ENCODE measurements at places on chromosomes 5 and 9.

DNA sequence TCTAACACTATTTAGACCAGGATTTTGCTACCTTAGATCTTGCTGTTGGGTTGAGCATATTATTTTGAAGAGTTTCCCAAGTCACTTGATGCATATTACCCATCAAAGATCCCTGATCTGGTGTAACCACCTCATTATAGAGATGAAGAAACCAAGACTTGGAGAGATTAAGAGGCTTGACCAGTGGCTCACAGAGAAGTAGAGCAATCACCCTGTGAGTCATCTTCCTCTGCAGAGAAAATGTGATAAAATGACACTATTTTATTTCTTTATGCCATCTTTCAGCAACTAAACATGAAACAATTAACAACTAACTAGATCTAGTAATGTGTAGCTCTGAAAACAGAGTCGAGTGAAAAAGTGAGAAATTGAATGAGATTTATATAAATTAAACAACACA lies 76.1 kb downstream of the KIF4B start:
- no peak for DNase-seq

DNA sequence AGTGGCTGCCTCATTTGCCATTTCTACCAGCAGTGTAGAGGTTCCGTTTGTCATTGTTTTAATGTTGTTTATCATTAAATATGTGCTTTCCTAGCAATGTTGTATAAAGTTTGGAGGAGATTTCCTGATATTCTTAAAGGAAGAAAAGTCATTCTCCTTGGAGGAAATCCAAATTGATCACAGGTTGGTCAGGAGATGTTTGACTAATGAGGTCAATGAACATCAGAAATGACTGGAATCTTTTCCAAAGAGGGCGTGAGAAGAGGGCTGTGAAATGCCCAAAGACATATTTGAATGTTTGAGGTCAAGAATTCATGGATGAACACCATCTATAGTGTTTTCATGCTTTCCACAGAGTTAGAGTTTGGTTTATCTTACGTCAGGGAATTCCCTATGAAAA lies 471.3 kb downstream of the MAT2B start:
- no peak for DNase-seq

GRCh38 chr9:78030553-78031443 lies 813 bp downstream of the GNAQ start:
- DNase-seq, result peak; percentile 43

DNA sequence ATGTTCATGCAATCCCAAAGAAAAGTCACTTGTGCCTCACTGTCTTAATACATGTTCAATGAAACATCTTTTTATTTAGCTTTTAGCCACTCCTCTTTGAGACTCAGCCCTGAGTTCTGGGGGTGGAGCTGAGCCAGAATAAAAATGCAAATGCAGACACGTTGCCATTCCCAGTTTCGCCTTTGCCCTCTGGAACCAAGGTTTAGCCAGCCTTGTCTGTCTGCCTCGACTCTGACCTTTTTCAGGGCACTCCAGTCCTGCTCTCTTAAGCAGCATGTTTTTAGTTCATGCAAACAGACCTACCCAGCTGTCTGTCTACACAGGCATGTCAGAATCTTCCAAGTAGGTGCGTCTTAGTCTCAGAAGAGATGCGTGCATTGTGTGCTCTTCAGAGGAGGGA lies 82.2 kb upstream of the RANBP3L start:
- no peak for DNase-seq

- no peak for DNase-seq
Observed at GRCh38 chr5:95782181-95782580, 40.3 kb downstream of the GLRX start.

DNA sequence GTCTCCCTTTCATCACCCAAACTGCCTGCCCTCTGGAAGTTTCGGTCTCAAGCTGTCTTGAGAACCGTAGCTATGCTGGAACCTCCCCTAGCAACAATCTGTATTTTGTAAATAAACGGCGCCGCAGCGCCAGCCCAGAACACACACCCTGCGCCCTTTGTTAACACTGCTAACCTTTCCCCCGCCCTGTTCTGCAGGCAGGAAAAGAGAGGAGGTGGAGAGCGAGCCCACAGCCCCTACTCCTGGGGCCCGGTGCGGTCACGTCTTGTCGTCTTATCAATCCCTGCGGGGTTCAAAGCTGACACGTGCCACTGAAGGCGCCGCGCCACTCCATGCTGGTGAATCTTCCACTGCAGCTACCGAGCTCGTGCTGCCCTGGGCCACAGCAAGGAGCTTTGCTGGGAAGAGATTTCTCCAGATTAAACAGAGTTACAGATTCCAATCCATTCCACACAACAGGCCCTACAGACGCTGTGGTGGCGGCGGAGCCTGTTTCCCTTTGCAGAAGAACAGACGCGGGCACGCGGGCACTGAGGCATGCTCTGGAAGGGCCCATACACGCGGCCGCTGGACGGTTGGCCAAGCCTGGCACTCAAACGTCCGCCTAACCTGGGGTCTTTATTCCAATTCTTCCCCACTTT lies 25.3 kb downstream of the ZDHHC11B start:
- DNase-seq, result no peak

DNA sequence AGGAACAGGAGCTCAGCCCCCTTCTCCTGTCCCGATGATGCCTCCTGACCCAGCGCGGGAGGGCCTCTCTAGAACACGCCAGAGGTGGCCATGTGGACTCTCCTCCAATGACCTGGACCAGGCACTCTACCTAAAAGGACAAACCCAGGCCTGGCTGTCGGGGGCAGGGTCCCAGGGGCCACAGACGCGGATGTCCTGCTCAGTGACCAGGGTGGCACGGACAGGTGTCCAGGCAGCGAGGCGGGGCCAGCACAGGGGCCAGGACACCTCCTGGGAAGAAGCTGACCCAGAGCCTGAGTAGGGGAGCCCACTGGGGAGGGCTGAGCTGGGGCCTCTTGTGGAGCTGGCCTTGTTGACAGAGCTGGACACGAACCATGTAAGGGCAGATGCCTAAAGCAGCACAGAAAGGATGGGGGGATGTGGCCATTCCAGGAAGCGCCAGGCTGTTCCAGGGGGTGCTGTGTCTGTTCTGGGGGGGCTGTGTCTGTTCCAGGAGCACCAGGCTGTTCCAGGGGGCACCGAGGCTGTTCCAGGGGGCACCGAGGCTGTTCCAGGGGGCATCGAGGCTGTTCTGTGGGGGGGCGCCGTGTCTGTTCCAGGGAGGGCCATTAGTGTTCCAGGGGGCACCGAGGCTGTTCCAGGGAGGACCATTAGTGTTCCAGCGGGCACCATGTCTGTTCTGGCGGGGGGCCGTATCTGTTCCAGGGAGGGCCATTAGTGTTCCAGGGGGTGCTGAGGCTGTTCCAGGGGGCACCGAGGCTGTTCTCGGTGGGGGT lies 30.5 kb downstream of the EXD3 start:
- DNase-seq, result no peak

DNA sequence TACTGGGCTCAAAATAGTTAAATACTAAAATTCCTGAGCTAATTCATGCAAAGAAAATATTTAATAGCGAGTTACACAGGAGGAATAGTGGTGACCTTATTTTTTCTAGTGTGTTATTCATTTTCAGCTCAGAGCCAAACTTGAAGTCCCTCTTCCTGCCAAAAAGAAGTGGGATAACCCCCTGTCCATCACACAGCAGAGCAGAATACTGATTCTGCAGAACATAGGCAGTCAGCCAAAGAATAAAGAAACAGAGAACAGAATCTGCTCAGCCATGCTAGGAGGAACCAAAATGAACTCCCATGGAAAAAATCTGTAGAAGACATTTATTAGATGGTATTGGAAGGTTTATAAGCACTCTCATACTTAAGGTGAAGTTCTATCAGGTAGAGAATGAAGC lies 49.4 kb upstream of the GRIN3A start:
- DNase-seq, result no peak
